Lung (tissue), 17 donors: ENCODE measurements at places on chromosomes 12 and 14. TPM values are rescaled to one million over a fixed set of nuclear protein-coding genes. Genes with fewer than 3 reads are reported as not detected.

- H3K36me3 ChIP-seq, result no peaks in the 10 kb centered on the region
- H3K27me3 ChIP-seq, result no peaks in the 10 kb centered on the region
- H3K4me3 ChIP-seq, result no peak overlapping the region
- no peak overlapping the region for H3K27ac ChIP-seq
These were observed 6.8 kb upstream of the ATG14 start for GRCh38 chr14:55418411-55418810.

- DNase-seq, result no peak
- no peaks in the 10 kb centered on the region for H3K4me1 ChIP-seq
- no peak overlapping the region for H3K27ac ChIP-seq
- no peak overlapping the region for H3K4me3 ChIP-seq
- no peaks in the 10 kb centered on the region for H3K36me3 ChIP-seq
- H3K27me3 ChIP-seq, result no peaks in the 10 kb centered on the region
These were observed 74.7 kb upstream of the EVL start for GRCh38 chr14:99990268-99991170.

DNA sequence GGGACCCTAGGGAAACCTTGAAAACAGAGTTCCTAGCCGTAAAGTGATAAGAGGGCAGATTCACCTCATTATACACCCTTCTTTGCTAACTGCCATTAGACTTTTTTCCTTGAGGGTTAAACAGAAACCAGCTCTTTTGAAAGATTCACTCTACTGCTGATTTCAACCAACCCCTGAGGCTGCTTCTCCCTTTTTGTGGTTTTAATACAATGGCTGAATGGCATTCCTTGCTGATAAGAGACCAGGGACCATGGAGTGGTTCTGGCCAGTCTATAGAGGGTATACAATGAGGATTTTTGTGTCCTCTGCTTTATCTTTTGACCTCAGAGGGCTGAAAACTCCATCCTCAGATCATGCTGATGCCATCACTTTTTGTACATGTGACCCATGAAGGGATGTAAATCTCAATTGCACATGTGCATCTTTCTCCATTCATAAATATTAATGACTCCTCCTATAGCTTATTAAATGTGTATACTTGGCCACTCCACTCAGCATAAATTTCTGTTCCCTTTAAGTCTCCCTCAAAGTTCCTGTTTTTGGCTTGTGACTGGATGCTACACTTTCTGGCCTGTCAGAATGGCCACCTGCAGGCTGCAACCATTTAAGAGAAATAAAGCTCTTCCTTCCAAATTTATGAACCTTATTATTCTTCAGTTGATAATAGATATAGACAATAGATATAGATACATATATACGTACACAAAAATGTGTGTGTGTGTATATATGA lies 233.8 kb upstream of the SEL1L start:
- no peaks in the 10 kb centered on the region for H3K4me1 ChIP-seq
- H3K27ac ChIP-seq, result no peak overlapping the region
- H3K27me3 ChIP-seq, result no peaks in the 10 kb centered on the region
- no peak overlapping the region for H3K4me3 ChIP-seq

DNA sequence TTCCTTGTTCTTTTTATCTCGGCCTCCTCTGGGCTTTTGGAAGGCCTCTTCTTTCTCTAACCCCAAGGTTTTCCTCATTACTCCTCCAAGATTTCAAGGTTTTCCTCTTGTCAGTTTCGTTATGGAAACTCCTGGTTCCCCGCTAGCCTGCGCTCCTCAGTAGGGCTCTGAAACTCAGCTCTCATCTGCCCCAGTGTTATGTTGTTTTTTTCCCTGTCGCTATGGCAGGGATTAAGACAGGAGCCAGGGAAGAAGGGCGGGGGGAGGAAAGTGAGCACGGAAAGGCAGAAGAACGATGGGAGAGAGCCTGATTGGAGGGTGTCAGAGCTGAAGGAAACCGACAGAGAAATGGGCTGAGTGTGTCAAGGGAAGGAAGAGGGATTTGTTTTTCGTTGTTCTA lies 26.5 kb upstream of the JDP2 start:
- DNase-seq, result peak; percentile 82
- H3K36me3 ChIP-seq, result no peaks in the 10 kb centered on the region
- peaks cover 4% of the 10 kb centered on the region for H3K4me1 ChIP-seq
- peak overlapping the region; percentile 58 for H3K27ac ChIP-seq
- H3K4me3 ChIP-seq, result no peak overlapping the region

GRCh38 chr14:20441461-20441860 lies 5.5 kb upstream of the KLHL33 start:
- no peak overlapping the region for H3K27ac ChIP-seq
- no peak overlapping the region for H3K4me3 ChIP-seq
- H3K27me3 ChIP-seq, result peaks cover 4% of the 10 kb centered on the region
- H3K36me3 ChIP-seq, result peaks cover 5% of the 10 kb centered on the region
- no peak for DNase-seq

DNA sequence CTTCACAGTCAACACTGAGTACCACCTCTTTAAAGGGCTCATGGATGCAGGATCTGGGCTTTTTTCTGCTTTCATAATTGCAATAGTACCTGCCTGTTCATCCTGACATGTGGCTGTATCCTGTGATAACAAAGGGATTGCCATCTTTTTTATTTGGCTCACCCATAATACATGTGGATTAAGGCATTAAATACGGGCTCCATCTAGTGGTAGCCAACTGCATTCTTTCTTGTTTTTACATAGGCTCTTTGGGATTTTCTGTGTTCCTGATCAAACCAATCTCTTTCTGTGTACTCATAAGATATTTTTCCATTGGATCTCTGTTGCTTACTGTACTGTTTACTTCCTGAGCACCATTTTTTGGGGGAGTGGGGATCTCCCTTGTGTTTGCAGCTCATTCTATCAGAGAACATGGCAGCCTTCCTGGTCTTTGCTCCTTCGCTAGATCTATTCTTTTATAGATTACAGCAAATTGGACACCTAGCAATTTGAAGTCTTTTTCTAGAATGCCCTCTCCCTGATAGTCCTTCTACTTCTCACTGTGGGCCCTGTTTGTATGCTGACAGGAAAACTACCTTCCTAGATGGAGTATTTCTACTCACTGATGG lies 723.4 kb upstream of the MDGA2 start:
- no peaks in the 10 kb centered on the region for H3K4me1 ChIP-seq
- H3K27me3 ChIP-seq, result no peaks in the 10 kb centered on the region
- no peak overlapping the region for H3K27ac ChIP-seq
- no peak overlapping the region for H3K4me3 ChIP-seq

The G2E3 gene
- total RNA-seq, result 12.6 TPM

The C12orf54 gene
- 0.52 TPM for total RNA-seq

The KLRK1 gene
- total RNA-seq, result 2.9 TPM

- no peak overlapping the region for H3K27ac ChIP-seq
- H3K4me1 ChIP-seq, result peaks cover 4% of the 10 kb centered on the region
- H3K36me3 ChIP-seq, result no peaks in the 10 kb centered on the region
- DNase-seq, result peak; percentile 39
- H3K4me3 ChIP-seq, result no peak overlapping the region
These were observed 96.3 kb upstream of the EEA1 start for GRCh38 chr12:93025145-93026103.

GRCh38 chr12:49874142-49874897 lies 29.4 kb downstream of the FAIM2 start:
- H3K36me3 ChIP-seq, result no peaks in the 10 kb centered on the region
- no peak overlapping the region for H3K27ac ChIP-seq
- no peak for DNase-seq
- no peaks in the 10 kb centered on the region for H3K27me3 ChIP-seq

- H3K27ac ChIP-seq, result no peak overlapping the region
- no peak overlapping the region for H3K4me3 ChIP-seq
- H3K36me3 ChIP-seq, result peaks cover 19% of the 10 kb centered on the region
These were observed 8.5 kb upstream of the MYO1A start for GRCh38 chr12:57058454-57058853.

The SDS gene
- total RNA-seq, result 0.20 TPM

The RIPK3 gene
- 26.0 TPM for total RNA-seq

The CEP83 gene
- total RNA-seq, result 25.2 TPM

DNA sequence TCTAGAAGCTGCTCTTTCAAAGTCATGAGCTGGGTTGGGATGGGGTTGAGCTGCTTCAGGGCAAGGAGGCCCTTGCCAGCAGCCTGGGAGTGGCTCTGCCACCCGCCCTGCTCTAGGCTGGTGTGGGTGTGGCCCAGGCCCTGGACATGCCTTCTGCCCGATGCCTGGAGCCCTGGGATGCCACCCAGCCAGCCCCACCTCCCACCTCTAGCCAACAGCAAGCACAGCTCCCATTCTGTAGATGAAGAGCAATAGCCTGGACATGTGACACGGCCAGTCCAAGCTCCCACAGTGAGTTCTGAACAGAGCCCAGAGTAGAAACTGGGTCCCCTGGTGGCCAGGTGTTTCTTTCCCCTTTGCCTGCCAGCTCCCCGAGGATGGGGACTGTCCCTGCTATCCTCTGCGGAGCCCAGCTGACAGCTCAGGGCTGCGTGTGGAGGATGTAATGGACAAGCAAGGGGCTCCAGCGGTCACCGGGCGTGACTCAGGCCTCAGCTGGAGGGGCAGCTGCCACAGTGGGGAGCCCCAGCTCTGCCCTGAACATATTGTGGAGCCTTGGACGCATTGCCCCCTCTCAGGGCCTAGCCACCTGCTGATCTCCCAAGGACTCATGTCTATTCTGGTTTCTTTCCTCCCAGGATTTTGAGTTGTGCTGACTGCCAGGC lies 165.2 kb downstream of the TSPAN9 start:
- peaks cover 4% of the 10 kb centered on the region for H3K36me3 ChIP-seq
- H3K27me3 ChIP-seq, result no peaks in the 10 kb centered on the region
- H3K4me1 ChIP-seq, result peaks cover 9% of the 10 kb centered on the region
- no peak for DNase-seq
- H3K27ac ChIP-seq, result peak overlapping the region; percentile 94
- H3K4me3 ChIP-seq, result no peak overlapping the region

- H3K27me3 ChIP-seq, result no peaks in the 10 kb centered on the region
- peaks cover 12% of the 10 kb centered on the region for H3K36me3 ChIP-seq
- H3K4me1 ChIP-seq, result peaks cover 51% of the 10 kb centered on the region
- no peak overlapping the region for H3K4me3 ChIP-seq
These were observed 69.1 kb downstream of the FOXN3 start for GRCh38 chr14:89347885-89348284.

The EIF2S3B gene
- 2.4 TPM for total RNA-seq

The SIRT4 gene
- total RNA-seq, result 5.9 TPM

The MIPOL1 gene
- total RNA-seq, result 11.5 TPM

The LTBP2 gene
- total RNA-seq, result 33.4 TPM

The HIGD1C gene
- not detected for total RNA-seq

The RFLNA gene
- total RNA-seq, result 0.40 TPM

DNA sequence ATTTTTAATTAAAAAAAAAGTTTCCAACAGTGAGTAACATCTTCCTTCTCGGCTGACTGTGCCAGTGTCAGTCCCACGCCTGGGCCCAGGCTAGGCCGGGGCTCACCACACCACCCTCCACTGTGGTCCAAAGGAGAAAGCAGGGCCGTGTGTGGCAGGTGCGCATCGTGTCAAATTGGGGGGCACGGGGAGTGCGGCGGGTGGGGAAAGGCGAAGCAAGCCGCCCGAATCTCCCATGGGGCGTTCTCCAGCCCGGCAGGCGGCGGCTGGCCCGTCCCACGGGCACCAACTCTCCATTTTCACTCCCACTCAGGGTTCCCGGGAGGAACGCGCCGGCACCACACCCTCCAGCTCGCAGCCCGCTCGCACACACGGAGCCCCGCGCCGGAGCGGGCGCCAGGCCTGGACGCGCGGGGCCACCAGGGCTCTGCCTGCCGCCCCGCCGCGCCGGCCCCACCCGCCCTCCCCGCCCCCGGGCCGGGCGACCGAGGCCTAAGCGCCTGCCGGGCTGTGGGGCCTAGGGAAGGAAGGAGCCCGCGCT lies 604 bp downstream of the EEA1 start:
- no peaks in the 10 kb centered on the region for H3K27me3 ChIP-seq
- peak overlapping the region; percentile 78 for H3K4me3 ChIP-seq
- H3K27ac ChIP-seq, result peak overlapping the region; percentile 99
- no peaks in the 10 kb centered on the region for H3K36me3 ChIP-seq
- DNase-seq, result peak; percentile 47
- H3K4me1 ChIP-seq, result peaks cover 8% of the 10 kb centered on the region

GRCh38 chr12:64097366-64098105 lies 124.6 kb downstream of the KICS2 start:
- H3K4me3 ChIP-seq, result no peak overlapping the region
- DNase-seq, result no peak
- peaks cover 2% of the 10 kb centered on the region for H3K36me3 ChIP-seq
- H3K4me1 ChIP-seq, result peaks cover 3% of the 10 kb centered on the region

The EFS gene
- 18.2 TPM for total RNA-seq

DNA sequence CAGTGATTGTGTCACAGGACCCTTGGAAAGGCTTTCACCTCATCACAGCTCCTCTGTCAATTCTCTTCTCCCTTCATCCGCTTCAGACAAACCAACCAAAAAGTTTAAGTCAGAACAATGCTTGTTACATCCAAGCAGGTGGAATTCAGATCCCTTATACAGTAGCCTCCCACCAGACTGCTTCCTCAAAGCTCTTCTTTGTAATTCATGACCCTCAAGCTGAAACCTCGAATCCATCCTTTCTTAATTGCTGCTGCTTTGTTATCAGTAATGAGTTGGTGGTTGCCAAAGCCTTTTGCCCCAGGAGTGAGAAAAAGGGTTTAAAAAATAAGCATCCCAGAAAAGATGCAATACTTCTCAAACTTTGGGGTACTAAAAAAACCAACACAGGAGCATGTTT lies 9.5 kb downstream of the BEST3 start:
- peaks cover 2% of the 10 kb centered on the region for H3K27me3 ChIP-seq
- no peak for DNase-seq
- no peaks in the 10 kb centered on the region for H3K36me3 ChIP-seq
- H3K4me3 ChIP-seq, result no peak overlapping the region
- peak overlapping the region; percentile 73 for H3K27ac ChIP-seq
- H3K4me1 ChIP-seq, result no peaks in the 10 kb centered on the region

GRCh38 chr12:104823985-104824461 lies 134.1 kb downstream of the SLC41A2 start:
- no peak overlapping the region for H3K27ac ChIP-seq
- H3K4me1 ChIP-seq, result no peaks in the 10 kb centered on the region
- DNase-seq, result no peak
- H3K4me3 ChIP-seq, result no peak overlapping the region
- H3K36me3 ChIP-seq, result no peaks in the 10 kb centered on the region

DNA sequence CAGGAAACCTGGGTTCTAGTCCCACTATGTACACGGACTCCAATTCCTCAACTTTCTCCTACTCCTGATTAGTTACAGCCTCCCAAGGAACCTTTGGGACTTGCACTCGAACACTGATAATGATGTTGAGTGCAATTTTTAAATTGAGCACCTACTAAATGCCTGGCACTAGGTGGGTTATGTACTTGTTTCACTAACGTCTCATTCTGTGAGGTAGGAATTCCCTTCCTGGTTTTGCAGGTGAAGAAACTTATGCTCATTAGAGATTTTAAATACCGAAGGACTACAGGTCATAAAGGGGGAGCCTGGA lies 536 bp downstream of the PARPBP start:
- DNase-seq, result no peak
- no peak overlapping the region for H3K27ac ChIP-seq
- peaks cover 9% of the 10 kb centered on the region for H3K4me1 ChIP-seq

- no peak for DNase-seq
- no peaks in the 10 kb centered on the region for H3K36me3 ChIP-seq
- peak overlapping the region; percentile 100 for H3K27ac ChIP-seq
- H3K4me3 ChIP-seq, result peak overlapping the region; percentile 99
- H3K27me3 ChIP-seq, result no peaks in the 10 kb centered on the region
These were observed 974 bp downstream of the BTBD7 start for GRCh38 chr14:93331728-93332396.
